ENCODE measurements at places on chromosomes 11 and 22. TPM values are rescaled to one million over a fixed set of nuclear protein-coding genes. Genes with fewer than 3 reads are reported as not detected.

The SFI1 gene
- 48.2 TPM for total RNA-seq

DNA sequence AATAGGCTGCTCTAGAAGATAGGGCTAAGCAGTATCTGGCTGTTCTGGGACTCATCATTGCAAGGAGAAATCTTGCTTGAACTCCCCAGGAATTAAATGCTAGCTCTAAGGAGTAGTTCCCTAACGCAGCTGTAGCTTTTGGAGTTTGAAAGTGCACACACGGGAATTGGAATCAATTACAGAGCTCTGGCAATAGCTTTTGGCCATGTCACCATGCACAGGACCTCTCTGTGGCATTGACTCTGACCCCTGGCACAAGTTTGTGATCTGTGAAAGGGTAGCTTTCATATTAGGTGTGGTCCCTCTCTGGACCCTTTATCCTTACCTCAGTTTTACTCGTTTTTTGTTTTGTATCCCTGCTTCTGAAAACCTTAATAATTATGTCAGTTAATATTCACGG is 121.6 kb downstream of the FAT3 start:
- no peak for DNase-seq

DNA sequence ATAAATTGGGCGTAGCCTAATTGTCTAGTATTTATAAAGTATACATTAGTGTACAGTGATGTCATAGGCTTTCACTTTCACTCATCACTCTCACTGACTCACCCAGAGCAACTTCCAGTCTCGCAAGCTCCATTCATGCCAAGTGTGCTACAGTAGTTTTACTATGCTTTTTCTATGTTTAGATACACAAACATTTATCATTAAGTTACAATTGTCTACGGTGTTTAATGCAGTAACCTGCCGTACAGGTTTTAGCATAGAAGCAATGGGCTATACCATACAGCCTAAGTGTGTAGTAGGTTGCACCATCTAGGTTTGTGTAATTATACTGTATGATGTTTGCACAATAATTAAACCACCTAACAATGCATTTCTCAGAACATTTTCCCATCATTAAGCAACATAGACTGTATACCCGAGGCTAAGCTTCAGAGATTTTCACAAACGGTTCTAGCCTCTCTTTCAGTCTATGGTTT is 17.5 kb downstream of the OR9G1 start:
- no peak for DNase-seq

DNA sequence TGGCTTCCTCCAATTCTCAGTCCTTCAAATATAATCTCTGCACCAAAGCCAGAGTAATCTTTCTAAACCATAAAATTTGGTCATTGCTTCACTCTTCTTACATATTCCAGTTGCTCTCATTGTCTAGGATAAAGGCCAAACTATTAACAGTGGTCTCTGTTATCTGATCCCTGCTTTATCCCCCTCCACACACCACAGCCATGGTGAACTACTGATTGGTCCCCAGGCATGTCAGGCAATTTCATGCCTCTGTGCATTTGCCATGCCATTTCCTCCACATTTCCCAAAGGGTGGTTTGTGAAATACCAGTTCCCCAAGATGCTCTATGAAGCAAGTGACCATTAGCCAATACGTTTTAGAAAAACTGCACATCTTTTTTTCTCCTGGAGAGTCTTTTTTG is 97.0 kb downstream of the FAM181B start:
- DNase-seq = no peak

All from kidney (tissue), 22 donors.